ENCODE measurements at places on chromosomes 11 and 22. TPM values are rescaled to one million over a fixed set of nuclear protein-coding genes. Genes with fewer than 3 reads are reported as not detected.

DNA sequence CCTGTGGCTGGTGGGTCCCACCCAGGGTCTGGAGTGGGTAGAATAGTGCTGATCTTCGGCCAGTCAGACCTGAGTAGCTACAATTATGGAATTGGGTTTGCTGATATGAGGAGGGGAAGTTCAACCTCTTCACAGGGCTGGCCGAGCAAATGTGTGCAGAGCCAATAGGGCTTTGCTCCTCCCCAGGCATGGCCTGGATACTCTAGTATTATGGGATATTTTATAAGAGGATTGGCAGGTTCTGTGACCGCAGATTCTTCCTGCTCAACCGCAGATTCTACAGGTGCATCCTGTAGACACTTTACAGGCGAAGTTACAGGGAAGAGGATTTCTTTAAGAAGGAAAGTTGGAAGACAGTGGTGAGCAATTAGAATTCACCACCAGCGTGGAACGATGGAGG is 44.3 kb downstream of the TBC1D22A start:
- H3K4me3 ChIP-seq, result no peak overlapping the region
- DNase-seq, result no peak
- peaks cover 14% of the 10 kb centered on the region for H3K36me3 ChIP-seq
- peak overlapping the region; percentile 30 for H3K27ac ChIP-seq

GRCh38 chr22:23266780-23267179 is 86.5 kb downstream of the BCR start:
- no peak for DNase-seq
- peaks cover 47% of the 10 kb centered on the region for H3K4me1 ChIP-seq
- H3K27ac ChIP-seq, result peak overlapping the region; percentile 44
- H3K36me3 ChIP-seq, result peaks cover 12% of the 10 kb centered on the region
- no peaks in the 10 kb centered on the region for H3K27me3 ChIP-seq

- no peak for DNase-seq
- H3K27ac ChIP-seq, result no peak overlapping the region
Measured at GRCh38 chr11:15801616-15802015, 554.7 kb downstream of the SOX6 start.

Gene TMEM191B
- polyA plus RNA-seq, result 0.67 TPM

Gene MPZL2
- not detected for polyA plus RNA-seq

Gene ANO5
- polyA plus RNA-seq, result 0.29 TPM

Gene AIFM3
- polyA plus RNA-seq, result not detected
